ENCODE measurements at places on chromosomes 2 and 18. TPM values are rescaled to one million over a fixed set of nuclear protein-coding genes. Genes with fewer than 3 reads are reported as not detected.

Gene REG3A
- total RNA-seq: not detected

Gene HOXD11
- 13.5 TPM for total RNA-seq

Gene FMNL2
- 26.2 TPM for total RNA-seq

Gene ABCA12
- 0.14 TPM for total RNA-seq

Gene IL37
- not detected for total RNA-seq

Gene DNER
- total RNA-seq: 1.9 TPM

Gene MC4R
- not detected for total RNA-seq

Gene FAM168B
- total RNA-seq: 108 TPM

Gene GKN2
- not detected for total RNA-seq

Gene EHD3
- 4.3 TPM for total RNA-seq

Gene FLACC1
- 4.3 TPM for total RNA-seq

Gene POTEC
- total RNA-seq: not detected

Gene HOXD3
- total RNA-seq: not detected

Gene TSPYL6
- not detected for total RNA-seq

Gene RPRM
- 2.0 TPM for total RNA-seq

Gene PFN4
- total RNA-seq: not detected

Gene AGAP1
- 58.3 TPM for total RNA-seq

Gene ALPP
- not detected for total RNA-seq

Gene C18orf63
- not detected for total RNA-seq

Gene AMER3
- total RNA-seq: 0.32 TPM

Gene CPS1
- total RNA-seq: 0.32 TPM

Gene CDKL4
- total RNA-seq: not detected

Gene GAREM1
- 29.2 TPM for total RNA-seq

Gene COL3A1
- 424 TPM for total RNA-seq

Gene ZNF521
- 8.6 TPM for total RNA-seq

Gene SLC8A1
- total RNA-seq: 39.5 TPM
